Epithelial cell of prostate (primary cell): ENCODE measurements at places on chromosomes 7 and 10.

GRCh38 chr7:154628556-154628955 lies 374.4 kb downstream of the PAXIP1 start:
- DNase-seq: no peak

DNA sequence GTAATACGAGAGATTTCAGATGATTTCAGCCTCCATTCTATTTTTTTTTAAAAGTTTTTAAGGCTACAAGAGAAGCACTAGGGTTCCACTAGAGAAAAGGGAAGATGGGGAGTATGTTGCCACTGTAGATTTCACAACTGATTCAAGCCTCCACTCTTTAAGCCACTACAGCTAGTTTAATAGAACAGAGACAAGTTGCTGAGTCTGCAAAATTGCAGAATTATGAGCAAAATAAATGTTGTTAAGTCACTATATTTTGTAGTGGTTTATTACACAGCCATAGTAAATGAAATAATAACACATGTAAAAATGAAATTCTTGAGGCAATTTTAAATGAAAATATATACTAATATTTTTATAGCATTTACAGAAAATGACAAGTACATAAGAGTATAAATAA lies 96.0 kb upstream of the POT1 start:
- no peak for DNase-seq

GRCh38 chr7:24981171-24981951 lies 1.4 kb upstream of the OSBPL3 start:
- DNase-seq: no peak

DNA sequence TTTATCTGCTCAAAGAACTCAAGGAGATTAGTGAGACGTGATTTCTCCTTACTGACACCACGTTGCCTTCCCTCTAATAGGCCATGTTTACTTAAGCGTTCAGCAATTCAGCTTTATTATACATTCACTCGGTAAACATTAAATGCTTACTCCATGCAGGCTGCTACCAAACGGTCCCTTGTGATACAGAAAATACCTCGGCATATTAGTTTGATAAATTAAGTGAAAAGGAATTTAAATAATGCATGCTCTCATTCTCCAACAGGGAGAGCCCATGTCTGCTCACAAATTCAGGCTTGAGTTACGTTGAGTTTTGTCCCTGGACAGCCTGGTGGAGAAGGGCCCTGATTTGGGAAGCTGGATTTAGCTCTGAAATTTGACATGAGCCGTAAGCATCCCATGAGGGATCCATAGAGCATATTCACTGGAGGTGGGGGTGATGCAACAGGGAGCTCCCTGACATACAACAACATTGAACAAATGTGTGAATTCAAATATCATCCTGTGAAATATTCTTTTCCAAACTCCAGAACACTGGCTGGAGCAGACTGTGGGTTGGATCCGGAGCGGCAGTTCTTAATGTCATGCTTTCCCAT lies 86.3 kb downstream of the TBXAS1 start:
- no peak for DNase-seq

GRCh38 chr10:106504536-106504935 lies 660.0 kb downstream of the SORCS1 start:
- no peak for DNase-seq

DNA sequence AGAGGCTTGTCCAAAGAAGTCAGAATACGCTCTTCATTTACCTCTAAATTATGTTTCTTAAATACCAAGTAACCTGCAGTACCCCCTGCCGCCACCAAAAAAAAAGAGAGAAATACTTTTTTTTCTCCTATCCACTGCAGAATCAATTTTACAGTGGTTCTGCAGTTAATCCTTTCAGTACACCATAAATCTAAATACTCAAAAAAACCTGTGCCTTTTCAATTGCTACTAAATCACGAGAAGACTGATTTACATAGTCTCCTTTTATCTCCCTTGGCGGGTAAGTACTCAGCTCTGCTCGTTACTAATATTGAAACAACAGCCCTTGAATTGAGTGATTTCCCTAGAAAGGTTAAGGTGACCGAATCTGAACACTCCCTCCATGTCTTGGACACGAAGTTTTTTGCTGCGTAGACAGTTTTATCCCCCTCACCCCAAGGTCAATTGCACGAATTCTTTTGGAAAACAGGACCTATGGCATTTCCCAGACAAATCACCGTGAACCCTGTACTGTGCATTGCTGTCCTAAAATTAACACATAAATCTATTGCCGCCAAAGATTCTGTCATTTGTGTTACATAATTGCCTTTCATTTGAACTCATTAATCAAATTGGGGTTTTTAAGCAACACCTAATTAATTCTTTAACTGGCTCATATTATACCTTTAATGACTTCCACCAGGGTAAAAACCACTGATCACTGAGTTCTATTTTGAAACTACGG lies 512 bp upstream of the VIM start:
- no peak for DNase-seq

DNA sequence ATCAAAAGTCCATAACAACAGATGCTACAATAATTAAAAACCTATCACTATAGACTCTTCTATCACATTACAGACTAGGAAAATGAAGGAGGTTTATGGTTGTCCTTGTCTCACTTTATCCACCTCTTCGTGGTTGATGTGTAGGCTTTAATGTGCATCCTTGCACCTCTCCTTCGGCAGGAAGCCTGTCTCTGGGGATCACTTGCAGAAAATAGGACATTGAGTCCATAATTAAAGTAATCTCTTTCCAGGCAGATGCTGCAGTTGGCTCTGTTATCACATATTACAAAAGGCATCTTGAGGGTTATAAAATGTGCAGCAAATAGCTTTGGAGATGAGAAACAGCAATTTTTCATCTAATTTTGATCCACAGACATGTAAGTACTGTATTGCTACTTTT lies 168.4 kb downstream of the RELN start:
- DNase-seq: no peak

DNA sequence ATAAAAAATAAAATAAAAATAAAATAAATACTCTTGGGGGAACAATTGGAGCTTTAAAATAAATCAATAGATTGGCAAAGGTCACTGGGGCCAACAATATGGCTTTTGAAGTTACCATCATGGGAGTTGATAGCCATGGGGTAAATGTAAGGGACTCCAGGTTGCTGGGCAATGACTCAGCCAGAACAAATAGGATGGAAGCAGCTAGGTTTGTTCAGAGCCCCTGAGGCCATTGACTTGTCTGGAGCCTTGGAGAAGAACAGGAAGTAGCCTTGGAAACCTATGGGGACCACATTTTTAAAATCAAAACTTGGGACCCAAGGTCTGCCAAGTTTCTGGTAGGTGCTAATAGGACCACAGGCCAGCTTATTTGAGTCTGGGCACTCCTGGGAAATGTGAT lies 20.2 kb upstream of the FRA10AC1 start:
- no peak for DNase-seq

- DNase-seq: no peak
Measured at GRCh38 chr10:36119455-36119854, 477.4 kb upstream of the FZD8 start.

GRCh38 chr10:24249829-24250415 lies 41.0 kb downstream of the KIAA1217 start:
- DNase-seq: peak; percentile 86

DNA sequence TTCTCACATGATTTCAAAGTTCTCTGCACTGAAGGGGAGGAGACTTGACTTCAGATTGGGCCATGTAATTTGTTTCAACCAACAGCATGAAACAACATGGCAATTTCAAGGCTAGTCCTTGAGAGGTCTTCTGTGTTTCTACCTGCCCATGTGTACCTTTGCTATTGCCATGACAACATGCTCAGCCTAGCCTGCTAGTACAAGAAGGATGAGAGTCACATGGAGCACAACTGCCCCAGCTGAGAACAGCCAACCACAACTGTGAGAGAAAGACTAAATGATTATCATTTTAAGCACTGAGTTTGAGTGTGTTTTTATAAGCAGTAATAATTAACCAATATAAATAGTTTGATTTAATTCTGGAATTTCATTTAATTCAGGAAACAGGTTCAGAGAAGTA lies 41.9 kb downstream of the ANKMY2 start:
- no peak for DNase-seq

- DNase-seq: no peak
Measured at GRCh38 chr7:91270372-91270771, 6.1 kb downstream of the FZD1 start.

- DNase-seq: no peak
Measured at GRCh38 chr7:29494350-29494749, 69.3 kb upstream of the PRR15 start.

GRCh38 chr10:86038371-86038770 lies 328.2 kb downstream of the GRID1 start:
- no peak for DNase-seq

- DNase-seq: no peak
Measured at GRCh38 chr10:18010050-18010449, 58.3 kb downstream of the SLC39A12 start.

DNA sequence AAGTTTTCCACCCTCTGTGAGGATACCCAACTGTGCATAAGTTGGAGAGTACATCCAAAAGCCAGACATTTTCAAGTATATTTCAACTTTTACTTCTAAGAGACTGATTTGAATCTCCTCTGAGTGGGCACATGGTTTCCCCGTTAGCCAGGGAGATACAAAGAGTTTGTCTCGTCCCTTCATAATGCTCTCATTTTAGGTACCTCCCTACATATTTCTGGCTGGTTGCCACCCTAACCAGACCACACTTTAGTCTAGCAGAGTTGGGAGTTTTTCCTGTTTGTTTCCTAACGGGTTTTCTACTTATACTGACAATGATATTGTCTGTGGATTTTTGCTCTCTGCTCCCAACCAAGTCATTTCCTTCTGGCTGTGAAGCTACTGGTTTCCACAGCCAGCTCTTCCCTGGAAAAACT lies 180.3 kb downstream of the CCDC71L start:
- DNase-seq: no peak

DNA sequence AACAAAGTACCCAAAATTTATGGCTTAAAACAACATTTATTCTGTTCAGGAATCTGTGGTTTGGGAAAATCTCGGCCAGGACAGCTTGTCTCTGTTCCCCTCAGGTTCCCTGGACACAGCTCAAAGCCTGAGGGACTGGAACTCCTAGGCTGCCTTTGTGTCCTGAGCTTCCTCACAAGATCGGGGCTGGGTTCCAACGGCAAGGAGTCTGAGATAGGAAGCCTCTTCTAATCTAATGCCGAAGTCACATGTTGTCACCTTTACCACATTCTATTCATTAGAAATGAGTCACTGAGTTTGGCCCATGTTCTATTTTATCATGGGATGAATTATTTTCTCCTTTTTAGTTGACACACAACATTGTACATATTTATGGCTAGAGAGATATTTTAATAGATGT lies 80.5 kb downstream of the ANKRD26 start:
- DNase-seq: no peak

DNA sequence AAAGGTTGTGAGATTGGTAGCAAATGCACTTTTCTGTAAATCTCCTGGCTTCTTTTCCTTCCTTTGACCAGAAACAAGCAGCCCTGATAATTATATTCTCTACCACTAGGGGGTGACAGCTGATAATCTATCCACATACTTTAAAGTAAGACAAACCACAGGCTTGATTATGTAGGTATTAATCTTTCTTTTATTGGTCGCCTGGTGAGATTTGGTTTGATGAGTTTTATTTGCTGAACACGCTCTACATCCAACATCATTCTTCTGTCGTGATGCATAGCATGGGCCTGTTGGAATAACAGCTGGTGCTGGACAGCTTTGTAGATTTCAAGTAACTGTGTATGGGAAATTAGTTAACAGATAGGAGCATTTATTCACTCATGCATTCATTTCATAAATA lies 63.5 kb downstream of the ZNF365 start:
- no peak for DNase-seq

DNA sequence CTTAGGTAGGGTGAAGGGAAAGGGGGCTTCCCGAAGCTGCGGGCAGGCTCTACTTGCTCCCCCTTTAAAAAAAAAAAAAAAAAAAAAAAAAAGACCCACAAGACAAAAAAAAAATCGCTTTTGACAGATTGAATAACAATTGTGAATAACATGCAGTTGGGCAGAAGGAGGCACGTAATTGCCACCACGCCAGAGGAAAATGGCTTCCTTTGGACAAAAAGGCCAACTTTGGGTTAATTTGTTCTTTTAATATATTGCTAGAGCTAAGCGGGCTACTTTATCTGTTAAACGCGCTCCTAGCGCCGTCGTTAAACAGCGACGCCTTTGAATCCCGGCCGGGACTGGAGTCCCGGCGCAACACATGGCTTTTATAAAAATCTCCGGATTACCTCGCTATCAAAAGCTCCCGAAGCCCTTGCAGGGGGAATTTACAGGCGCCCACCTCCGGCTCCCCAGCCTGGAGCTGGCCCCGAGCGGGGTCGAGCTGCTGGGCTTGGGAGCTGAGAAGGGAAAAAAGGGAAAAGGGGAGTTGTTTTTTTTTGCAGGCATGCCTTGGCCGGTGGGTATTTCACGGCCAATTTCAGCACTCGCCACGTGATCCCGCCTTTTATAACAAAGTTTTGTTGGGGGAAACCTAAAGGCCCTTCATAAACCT lies 1.2 kb downstream of the HOXA11 start:
- no peak for DNase-seq

- no peak for DNase-seq
Measured at GRCh38 chr10:108904163-108904838, 1019.0 kb downstream of the XPNPEP1 start.

GRCh38 chr7:106767078-106767477 lies 98.0 kb upstream of the PIK3CG start:
- no peak for DNase-seq

GRCh38 chr7:117323851-117324711 lies 1.2 kb upstream of the WNT2 start:
- no peak for DNase-seq

- DNase-seq: no peak
Measured at GRCh38 chr10:85510682-85511081, 855.9 kb downstream of the GRID1 start.

DNA sequence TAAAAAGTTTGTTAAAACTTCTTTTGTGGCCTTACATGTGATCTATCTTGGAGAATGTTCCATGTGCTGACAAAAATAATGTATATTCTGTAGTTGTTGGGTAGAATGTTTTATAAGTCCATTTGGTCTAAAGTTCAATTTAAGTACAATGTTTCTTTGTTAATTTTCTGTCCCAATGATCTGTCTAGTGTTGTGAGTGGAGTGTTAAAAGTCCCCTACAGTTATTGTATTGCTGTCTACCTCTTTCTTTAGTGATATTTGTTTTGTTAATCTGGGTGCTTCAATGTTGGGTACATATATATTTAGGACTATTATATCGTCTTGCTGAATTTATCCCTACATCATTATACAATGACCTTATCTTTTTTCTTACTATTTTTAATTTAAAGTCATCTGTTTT lies 6.9 kb downstream of the TMEM140 start:
- no peak for DNase-seq

DNA sequence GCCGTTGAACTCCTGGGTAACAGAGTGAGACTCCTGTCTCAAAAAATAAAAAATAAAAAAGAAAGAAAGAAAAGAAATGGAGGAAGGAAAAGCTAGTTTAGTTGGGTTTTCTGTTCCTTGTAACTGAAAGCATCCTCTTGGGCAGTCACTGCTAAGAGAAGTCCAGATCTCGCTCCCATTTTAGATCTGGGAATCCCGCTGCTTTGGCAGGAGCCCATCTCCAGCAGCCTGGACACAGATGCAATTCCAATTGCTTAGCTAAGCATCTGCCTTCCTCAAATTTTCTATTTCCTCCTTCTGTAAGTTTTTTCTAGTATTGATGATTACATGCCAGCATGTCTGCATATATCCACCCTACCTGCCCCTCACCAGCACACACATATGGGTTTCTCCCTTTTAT lies 54.1 kb downstream of the DENND2A start:
- DNase-seq: no peak

GRCh38 chr7:65001291-65001814 lies 5.1 kb downstream of the ERV3-1 start:
- DNase-seq: no peak

- no peak for DNase-seq
Measured at GRCh38 chr10:30554440-30554825, 75.1 kb downstream of the LYZL2 start.
